ENCODE measurements at places on chromosomes 6 and 20. TPM values are rescaled to one million over a fixed set of nuclear protein-coding genes. Genes with fewer than 3 reads are reported as not detected.

Gene GABRR2
- 2.5 TPM for polyA plus RNA-seq

DNA sequence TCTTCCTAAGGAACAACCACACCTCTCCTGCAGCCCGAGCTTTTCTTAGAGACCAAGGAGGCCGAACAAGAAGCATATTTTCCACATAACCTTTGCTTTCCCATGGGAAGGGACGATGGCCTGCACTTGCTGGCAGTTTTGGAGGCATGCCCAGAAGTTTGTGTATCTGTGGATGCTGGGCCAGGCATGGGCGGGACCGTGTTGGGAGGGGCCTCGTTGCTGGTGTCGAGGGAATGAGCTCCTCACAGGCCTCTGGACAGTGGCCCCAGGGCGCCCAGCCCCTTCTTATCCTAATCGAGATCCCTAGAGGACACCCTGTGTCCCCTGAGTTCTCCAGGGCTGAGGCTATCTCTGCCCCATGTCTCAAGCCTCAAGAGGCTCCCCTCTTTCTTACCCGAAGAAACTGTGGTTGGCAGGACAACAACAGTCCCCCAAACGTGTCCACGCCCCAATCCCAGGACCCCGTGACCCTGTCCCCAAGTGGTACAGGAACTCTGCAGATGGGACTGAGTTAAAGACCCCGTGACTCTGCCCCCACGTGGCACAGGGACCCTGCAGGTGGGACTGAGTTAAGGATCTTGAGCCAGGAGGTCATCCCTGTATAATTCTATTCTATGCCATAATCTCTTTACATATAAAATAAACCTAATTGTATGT is 99.5 kb upstream of the BHLHE23 start:
- no peak for DNase-seq

Gene ELOVL2
- polyA plus RNA-seq = 2.5 TPM

Gene SLC22A7
- polyA plus RNA-seq = not detected

DNA sequence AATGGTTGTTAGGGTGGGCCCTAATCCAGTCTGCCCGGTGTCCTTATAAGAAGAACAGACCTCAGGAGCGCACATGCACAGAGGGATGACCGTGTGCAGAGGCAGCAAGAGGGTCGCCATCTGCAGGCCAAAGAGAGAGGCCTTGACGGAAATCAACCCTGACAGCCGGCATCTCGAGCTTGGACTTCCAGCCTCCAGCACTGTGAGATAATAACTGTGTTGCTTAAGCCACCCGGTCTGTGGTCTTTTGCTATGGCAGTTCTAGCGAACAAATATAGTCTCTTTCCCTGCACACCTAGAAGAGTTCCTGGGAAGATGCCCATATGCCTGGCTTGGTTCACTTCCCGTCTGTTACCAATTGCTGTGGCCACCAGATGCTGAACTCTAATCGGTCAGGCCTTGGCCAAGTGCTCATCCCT is 35.3 kb upstream of the PTGIS start:
- DNase-seq = no peak

Gene LHFPL5
- not detected for polyA plus RNA-seq

Gene NDUFAF5
- 24.0 TPM for polyA plus RNA-seq

Gene DUSP15
- polyA plus RNA-seq = 2.4 TPM

Measured in muscle of back (tissue), 13 donors.